ENCODE measurements at places on chromosomes 16 and 17.
A peak's percentile ranks its signal among the peaks of the same experiment; 100 is the strongest.

- DNase-seq = no peak
These were observed 353.1 kb downstream of the FOXL1 start for GRCh38 chr16:86931410-86931941.

- DNase-seq = no peak
These were observed 142.3 kb downstream of the PMP22 start for GRCh38 chr17:15122857-15123256.

GRCh38 chr17:75809631-75810111, 25.1 kb downstream of the UNK start:
- no peak for DNase-seq

GRCh38 chr16:71402007-71402406, 39.8 kb downstream of the TLE7 start:
- DNase-seq = no peak

DNA sequence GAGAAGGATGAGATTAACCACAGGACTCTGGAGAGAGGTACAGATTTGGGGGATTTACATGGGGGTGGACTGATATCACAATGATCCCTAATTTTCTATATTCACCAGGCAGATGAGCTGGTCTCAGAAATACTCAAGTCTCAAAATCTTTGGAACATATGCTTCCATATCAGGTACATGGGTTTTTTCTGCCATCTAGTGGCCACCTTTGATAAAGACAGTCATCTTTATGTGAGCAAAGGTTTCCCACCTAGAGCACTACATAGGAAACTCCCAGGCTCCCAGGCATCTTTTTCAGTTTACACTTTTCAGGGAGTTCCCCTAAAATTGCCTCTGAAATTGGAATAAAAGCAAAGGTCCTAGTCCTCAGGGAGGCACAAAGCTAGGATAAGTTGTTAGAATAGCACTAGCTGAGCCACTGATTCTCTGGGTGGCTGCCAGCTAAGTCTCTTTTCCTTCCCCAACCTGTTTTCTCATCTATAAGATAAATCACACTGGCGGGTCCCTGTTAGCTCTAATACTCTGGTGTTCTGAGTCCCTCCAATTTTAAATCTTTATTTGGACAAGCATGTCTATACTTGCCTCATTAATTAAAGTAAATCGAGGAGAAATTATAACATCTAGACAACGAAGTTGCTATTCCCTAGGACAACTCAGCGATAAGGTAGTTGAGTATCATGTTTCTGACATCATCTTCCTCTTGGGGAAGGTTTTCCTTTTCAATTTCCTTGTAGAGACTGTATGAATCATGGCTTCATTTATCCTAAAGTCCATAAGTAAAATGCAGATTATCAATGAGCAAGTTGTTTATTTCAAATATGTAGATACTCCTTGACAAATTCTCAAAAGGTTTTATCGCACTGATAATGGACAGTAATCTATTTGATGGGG, 19.0 kb upstream of the MON1B start:
- DNase-seq = no peak

- DNase-seq = no peak
These were observed 25.1 kb downstream of the NKD1 start for GRCh38 chr16:50573279-50573678.

DNA sequence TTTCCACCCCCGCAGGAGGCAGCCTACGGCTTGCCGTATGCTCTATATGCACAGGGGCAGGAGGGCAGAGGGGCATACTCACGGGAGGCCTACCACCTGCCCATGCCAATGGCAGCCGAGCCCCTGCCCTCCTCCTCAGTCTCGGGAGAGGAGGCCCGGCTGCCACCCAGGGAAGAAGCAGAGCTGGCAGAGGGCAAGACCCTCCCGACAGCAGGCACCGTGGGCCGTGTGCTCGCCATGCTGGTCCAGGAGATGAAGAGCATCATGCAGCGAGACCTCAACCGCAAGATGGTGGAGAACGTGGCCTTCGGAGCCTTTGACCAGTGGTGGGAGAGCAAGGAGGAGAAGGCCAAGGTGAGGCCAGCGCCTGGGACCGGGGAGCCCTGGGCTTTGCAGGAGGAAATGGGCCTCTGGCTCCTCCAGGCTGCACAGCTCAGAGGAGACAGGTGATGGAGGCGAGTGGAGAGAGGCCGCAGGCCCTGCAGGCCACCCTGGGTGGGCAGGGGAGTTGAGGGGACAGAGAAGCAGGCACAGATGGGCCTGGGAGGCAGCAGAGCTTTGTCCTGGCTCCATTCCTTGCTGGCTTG, 8.6 kb downstream of the SETD1A start:
- no peak for DNase-seq

DNA sequence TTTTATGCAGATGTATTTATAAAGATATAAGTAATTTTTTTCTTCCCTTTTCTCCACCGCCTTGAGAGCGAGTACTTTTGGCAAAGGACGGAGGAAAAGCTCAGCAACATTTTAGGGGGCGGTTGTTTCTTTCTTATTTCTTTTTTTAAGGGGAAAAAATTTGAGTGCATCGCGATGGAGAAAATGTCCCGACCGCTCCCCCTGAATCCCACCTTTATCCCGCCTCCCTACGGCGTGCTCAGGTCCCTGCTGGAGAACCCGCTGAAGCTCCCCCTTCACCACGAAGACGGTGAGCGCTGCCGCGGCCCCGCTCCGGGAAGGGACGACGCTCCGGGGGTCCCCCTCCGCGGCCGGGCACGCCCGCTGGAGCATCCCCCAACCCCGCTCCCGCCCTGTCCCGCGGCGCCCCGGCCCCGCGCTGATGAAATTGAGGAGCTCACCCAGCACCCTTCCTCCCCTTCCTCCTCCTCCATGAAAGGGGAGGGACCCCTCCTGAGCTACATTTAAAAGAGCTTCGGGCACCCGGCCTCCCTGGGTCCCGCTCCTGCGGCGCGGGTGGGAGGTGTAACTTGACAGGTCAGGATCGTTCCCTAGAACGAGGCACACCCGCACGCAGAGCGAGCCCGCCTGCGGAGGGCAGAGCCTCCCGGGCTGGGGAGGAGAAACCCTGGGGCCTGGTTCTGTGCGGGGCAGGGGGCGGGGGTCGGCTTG, 706 bp downstream of the HLF start:
- DNase-seq = no peak

- no peak for DNase-seq
These were observed 297.3 kb downstream of the ABCC12 start for GRCh38 chr16:47858333-47858982.

DNA sequence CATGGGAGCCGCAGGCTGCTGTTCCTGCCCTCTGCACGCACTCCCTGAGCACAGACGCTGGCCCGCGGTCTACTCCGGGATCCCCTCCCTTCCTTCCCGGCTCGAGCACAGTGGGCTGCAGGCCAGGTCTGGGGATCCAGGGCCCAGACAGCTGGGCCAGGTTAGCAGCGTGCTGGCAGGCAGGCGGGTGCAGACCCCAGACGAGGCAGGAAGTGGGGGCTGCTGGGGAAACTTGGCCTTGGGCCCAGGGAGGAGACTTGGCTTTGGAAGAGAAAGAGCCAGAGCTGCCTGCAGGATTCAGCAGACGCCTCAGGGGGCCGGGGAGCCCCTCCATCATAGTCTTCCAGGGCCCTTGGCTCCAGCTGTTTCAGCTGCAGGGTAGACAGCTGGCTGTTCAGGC, 30.2 kb upstream of the ABCC3 start:
- no peak for DNase-seq

GRCh38 chr17:67221062-67221998, 23.7 kb downstream of the HELZ start:
- DNase-seq = no peak

GRCh38 chr16:17342031-17342430, 128.7 kb downstream of the XYLT1 start:
- no peak for DNase-seq

DNA sequence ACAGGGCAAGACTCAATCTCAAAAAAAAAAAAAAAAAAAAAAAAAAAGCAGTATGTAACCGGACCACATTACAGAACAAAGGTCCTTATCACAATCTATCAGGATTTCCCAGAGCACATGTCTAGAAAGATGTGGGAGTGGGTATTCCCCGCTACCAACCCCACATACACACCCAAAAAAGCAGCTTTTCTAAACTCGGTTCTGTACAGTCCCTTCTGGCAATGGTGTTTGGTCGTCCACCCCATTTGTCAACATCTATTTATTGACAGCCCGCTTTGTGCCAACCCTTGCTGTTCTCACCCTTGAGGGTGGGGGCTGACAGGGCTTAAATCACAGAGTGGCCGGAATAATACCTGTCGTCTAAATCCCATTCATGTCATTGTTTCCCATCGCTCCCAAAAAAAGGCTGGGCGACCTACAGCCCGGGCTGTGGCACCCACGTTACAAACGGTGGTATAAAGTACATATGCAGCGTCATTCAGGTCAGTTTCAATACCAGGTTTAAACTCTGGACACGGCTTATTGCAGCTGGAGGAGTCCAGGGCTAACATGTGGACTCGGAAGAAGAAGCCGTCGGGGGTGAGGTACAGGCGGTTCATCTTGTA, 3.6 kb downstream of the C17orf58 start:
- DNase-seq = peak; percentile 18

GRCh38 chr16:59848296-59848695, 1114.2 kb upstream of the GOT2 start:
- no peak for DNase-seq

- peak; percentile 13 for DNase-seq
These were observed 16.3 kb upstream of the MYO15B start for GRCh38 chr17:75571197-75571884.

GRCh38 chr17:47982645-47983390, 11.9 kb downstream of the CDK5RAP3 start:
- DNase-seq = no peak

GRCh38 chr17:66692421-66692690, 142.6 kb upstream of the CACNG5 start:
- no peak for DNase-seq

GRCh38 chr17:58336456-58337209, 8.0 kb upstream of the TSPOAP1 start:
- peak; percentile 52 for DNase-seq

DNA sequence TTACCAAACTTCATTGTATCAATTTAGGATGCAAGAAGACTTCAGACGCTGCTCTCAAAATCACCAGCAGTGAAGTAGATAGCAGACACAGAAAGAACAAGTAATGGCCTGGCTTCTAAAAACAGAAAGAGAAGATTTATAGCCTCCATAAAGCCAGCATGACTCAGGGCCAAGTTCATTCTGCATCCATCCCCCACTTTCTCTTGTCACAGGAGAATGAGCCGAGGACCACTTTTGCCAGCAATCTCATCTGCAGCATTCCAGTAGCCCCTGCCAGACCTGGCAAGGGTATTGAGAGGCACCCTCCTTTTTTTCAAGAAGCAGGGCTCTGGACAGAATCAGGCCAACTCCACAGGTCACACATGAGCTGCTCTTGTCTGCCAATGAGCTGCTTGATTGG, 355.4 kb upstream of the SOX9 start:
- DNase-seq = no peak

All from activated naive CD8-positive, alpha-beta T cell treated with anti-CD3 and anti-CD28 coated beads, Interleukin-2, amount 50 U/mL, for 24 hours (primary cell).